ENCODE measurements at places on chromosomes 1 and 21.

- peak; percentile 21 for DNase-seq
These were observed 19.7 kb upstream of the ATP1B1 start for GRCh38 chr1:169086603-169087455.

- DNase-seq: no peak
These were observed 84.4 kb downstream of the PCNX2 start for GRCh38 chr1:233211106-233211505.

DNA sequence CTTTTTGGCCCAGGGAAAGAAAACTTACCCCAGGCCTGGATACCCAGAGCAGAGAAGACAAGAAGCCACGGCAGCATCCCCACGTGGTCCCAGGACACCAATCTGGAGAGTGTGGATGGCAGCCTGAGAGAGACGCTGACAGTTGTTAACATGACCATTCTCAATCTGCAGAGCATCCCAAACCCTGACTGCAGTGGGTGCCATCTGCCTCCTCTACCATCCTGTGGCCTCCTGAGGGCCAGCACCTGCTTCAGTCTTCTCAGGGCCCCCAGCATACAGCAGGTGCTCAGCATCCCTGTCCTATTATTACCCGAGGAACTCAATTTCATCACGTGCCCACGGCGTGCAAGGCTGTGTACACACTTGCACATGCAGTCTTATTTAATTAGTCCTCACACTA is 785 bp downstream of the PGLYRP4 start:
- no peak for DNase-seq

DNA sequence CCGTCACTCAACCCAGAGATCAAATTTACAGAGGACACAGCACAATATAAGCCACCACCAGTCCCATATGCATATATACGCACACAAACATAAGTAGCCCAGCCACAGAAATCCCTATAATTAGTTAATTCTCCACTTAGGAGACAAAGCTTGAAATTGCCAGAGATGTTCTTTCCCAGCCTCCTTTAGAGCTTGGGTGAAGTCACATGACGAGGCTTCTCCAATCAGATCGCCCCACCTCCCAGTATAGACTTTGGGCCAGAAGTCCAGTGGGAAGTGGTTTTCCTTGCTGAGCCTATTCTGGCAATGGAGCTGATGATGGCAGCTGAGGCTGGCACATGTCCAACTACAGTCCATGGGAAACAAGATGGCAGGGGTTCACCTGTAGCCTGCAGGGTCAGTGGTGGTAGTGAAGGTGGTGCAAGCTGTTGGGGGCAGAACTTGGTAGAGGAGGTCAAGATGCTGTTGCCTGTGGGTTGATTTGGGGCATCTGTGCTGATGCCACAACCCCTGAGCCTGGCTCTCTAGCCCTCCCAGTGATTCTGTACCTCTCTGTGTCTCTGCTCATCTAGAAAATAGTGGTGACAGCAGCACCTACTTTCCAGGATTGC is 535.9 kb downstream of the MATN1 start:
- no peak for DNase-seq

DNA sequence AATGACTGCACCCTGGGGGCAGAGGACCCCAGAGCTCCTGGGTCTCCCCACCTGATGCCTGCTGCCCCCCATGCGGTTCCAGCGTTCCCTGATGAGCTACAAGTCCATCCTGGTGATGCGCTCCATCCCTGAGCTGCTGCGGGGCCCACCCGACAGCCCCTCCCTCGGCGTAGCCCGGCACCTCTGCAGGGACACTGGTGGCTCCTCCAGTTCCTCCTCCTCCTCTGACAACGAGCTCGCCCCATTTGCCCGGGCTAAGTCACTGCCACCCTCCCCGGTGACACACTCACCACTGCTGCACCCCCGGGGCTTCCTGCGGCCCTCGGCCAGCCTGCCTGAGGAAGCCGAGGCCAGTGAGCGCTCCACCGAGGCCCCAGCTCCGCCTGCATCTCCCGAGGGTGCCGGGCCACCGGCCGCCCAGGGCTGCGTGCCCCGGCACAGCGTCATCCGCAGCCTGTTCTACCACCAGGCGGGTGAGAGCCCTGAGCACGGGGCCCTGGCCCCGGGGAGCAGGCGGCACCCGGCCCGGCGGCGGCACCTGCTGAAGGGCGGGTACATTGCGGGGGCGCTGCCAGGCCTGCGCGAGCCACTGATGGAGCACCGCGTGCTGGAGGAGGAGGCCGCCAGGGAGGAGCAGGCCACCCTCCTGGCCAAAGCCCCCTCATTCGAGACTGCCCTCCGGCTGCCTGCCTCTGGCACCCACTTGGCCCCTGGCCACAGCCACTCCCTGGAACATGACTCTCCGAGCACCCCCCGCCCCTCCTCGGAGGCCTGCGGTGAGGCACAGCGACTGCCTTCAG is 35.5 kb downstream of the TRIM11 start:
- DNase-seq: no peak

DNA sequence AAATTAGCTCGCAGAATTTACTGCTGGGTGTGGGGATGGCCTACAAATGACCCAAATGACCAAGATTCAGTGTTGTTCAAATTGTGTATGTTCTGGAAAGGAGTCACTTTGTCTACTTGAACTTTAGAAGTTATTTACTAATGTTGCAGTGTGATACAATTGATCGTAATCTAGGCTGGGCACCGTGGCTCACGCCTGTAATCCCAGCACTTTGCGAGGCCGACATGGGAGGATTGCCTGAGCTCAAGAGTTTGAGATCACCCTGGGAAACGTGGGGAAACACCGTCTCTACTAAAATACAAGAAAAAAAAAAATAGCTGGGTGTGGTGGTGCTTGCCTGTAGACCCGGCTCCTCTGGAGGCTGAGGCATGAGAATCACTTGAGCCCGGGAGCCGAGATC is 57.6 kb upstream of the TMPRSS2 start:
- DNase-seq: no peak

DNA sequence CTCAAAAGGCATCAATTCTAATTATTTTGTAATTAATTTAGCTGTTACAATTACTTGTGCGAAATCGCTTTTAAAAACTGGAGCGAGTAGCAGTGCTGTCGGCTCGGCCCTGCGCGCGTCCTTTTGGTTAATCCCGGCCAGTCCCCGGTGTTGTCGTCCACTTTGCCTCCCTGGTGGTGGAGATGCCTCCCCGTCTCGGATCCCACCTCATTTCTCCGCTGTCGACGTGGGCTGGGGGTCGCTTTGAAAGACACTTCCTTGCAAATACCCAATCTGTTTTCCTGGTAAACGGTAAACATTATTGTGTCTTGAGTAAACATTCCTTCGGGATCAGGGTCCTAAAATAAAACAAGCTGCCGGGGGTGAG is 3.7 kb downstream of the FOXD3 start:
- DNase-seq: no peak

DNA sequence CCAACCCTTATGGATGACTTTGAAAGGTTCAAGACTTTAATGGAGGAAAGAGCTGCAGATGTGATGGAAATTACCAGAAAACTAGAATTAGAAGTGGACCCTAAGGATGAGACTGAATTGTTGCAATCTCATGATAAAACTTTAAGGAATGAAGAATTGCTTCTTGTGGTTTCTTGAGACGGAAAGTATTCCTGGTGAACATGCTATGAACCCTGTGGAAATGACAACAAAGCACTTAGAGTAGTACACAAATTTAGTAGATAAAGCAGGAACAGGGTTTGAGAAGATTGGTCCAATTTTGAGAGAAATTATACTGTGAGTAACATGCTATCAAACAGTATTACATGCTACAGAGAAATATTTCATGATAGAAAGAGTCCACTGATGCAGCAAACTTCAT is 215.4 kb downstream of the OMA1 start:
- DNase-seq: no peak

GRCh38 chr21:43974791-43975468 is 37.2 kb upstream of the TRAPPC10 start:
- DNase-seq: no peak

- no peak for DNase-seq
These were observed 609.1 kb downstream of the PTPRC start for GRCh38 chr1:199247891-199248290.

DNA sequence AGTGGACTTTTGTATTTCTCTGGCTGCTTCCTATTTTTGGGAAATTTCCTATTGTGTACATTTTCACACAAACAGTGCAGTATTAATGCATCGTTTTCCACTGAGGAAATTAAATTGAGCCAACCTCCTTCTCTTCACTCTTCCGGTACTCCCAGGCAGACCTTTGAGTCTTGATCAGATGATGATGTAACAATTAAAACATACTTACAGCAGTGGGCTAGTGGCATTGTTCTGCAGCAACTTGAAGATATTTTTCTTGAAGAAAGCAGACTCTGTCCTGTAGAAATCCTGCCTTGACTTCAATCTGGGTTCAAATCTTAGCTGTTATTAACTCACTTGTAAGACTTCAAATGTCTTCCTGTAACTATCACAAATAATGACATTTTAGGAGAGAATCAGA is 19.0 kb upstream of the TMEM200B start:
- DNase-seq: no peak

DNA sequence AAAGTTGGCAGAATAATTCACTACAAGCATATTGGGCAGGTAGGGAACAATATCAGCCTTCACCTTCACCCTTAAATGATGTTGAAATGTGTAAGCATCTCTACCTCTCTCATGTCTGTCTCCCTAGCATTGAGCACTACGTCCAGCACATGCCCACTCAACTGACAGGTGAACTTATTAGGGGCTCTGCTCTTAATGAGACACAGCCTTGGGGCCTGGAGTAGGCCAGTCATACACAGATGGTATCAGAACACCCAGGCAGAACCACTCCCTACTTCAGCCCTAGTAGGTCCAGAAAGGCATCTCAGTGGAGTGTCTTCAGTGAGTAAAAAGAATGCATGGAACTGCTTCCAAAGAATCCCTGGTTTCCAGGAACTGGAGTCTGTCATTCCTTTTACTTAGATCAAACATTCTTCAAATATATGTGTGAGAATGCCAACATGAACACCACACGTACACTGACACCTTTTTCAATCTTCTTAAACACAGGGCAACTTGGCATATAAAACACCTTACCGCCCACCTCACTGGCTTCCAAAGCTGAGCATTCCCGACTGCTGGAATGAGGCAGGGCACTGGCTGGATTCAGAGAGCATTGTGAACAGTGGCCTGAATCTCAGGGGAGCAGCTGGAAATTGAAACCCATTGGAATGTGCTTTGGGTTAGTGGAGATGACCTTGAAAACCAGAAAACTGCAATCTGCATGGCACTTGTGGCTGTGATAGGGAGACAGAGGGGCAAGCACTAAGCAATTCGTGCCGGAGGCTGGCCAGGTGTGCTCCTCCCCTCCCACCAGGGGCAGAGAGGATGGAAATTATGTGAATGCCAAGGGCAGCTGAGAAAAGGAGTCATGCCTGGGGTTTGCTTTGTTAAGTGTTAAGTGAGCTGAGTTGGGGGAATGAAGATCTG is 24.2 kb upstream of the HSD3B1 start:
- DNase-seq: no peak

GRCh38 chr1:63784489-63785390 is 10.9 kb downstream of the ROR1 start:
- DNase-seq: no peak

- DNase-seq: no peak
These were observed 9.9 kb upstream of the OR6K3 start for GRCh38 chr1:158730453-158730852.

DNA sequence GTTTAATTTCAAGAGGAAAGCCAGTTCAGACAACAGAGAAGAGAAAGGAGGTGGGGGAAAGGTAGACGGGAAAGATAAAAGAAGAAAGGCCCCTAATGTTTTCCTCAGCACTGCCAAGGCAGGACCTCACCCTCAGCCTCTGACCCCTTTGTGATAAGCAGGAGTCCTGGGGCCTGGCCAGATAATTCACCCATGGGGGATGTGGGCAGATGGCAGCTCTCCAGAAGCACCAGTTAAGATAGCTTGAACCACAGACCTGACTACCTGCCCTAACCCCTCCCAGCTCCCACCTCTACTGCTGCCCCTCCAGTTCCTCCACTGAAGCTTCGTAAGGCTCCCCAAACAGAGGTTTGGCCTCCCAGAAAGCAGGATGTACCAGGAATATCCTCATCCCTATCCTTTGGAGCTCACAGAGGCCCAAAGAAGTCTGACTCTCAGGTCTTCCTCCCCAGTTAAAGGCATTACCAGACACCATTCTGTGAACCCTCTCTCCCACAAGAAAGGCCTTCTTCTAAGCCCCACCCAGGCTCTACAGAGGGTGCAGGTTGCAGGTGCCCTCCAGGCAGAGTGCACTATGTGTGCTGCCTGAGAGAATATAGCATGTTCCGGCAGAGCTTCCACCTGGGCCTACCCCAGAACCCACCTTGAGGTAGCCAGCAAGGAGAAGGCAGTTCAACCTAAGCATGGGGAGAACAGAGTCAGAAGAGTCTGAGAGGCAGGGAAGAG is 9.2 kb upstream of the SNAPIN start:
- DNase-seq: no peak

DNA sequence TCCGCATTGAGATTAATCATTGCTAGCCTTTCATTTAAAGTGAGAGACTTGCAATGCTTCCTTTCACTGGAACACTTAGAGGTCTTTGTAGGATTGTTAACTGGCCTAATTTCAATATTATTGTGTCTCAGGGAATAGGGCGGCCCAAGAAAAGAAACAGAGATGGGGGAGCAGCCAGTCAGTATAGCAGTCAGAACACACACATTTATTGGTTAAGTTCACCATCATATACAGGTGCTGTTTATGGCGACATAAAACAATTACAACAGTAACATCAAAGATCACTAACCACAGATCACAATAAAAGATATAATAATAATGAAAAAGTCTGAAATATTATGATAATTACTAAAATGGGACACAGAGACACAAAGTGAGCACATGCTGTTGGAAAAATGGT is 29.4 kb downstream of the BARHL2 start:
- DNase-seq: no peak

DNA sequence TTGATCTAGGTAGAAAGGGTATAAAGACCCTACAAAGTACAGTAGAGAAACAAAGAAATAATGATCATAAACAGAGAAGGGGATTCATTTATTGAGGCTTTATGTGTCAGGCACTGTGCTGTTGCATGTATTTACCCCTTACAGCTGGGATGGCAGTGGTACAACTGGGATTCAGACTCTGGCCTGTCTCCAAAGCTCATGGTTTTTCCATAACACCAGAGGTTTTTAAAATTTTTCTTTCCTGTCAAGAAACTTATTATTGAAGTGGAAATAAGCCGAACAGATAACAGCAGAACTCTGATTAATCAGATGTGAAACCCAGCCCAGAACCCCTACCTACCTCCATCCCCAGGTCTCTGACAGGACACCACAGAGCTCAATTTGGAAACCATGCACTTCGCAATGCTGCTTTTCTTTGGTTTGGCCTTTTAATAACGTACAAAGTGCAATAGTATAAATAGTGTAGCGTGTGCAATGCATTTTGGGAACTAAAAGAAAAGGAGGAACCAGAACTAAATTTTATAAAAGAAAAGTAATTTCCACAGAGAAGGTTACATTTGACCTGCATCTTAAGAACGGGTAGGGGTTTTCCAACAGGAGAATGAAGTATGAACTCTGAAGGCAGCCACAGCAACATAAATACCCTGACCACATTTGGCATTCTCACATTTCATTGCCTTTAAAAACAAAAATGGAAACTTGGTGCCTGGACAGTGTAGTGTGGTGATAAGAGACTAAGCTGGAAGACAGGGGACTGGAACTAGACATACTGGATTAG is 92.0 kb upstream of the S1PR1 start:
- DNase-seq: no peak
